Activated CD4-positive, alpha-beta T cell treated with anti-CD3 and anti-CD28 coated beads, Interleukin-2, amount 50 U/mL, for 24 hours (primary cell): ENCODE measurements at places on chromosomes 3 and 15.

DNA sequence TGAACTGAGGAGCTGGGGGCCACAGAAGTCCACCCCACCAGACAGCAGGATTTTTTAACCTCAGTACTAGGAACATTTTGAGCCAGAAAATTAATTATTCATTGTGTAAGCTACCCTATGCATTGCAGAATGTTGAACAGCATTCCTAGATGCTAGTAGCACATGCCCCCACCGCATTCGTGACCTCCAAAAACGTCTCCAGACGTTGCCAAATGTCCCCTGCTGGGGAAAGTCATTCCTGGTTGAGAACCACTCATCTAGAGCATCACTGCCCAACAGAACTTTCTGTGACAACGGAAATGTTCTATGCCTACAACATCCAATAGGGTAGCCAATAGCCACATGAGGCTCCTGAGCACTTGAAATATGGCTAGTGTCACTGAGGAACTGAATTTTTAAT lies 333.5 kb downstream of the FOXP1 start:
- DNase-seq = no peak

GRCh38 chr3:14438262-14438661 lies 35.9 kb downstream of the SLC6A6 start:
- DNase-seq = no peak

- no peak for DNase-seq
These were observed 2.0 kb downstream of the FAM3D start for GRCh38 chr3:58664611-58665010.

GRCh38 chr3:105862217-105862616 lies 6.6 kb downstream of the CBLB start:
- DNase-seq = no peak

- DNase-seq = no peak
These were observed 22.5 kb upstream of the OTOL1 start for GRCh38 chr3:161474139-161474538.

GRCh38 chr15:58543664-58544335 lies 112.0 kb downstream of the LIPC start:
- no peak for DNase-seq

- DNase-seq = no peak
These were observed 1004.6 kb upstream of the NR2F2 start for GRCh38 chr15:95325763-95326404.

DNA sequence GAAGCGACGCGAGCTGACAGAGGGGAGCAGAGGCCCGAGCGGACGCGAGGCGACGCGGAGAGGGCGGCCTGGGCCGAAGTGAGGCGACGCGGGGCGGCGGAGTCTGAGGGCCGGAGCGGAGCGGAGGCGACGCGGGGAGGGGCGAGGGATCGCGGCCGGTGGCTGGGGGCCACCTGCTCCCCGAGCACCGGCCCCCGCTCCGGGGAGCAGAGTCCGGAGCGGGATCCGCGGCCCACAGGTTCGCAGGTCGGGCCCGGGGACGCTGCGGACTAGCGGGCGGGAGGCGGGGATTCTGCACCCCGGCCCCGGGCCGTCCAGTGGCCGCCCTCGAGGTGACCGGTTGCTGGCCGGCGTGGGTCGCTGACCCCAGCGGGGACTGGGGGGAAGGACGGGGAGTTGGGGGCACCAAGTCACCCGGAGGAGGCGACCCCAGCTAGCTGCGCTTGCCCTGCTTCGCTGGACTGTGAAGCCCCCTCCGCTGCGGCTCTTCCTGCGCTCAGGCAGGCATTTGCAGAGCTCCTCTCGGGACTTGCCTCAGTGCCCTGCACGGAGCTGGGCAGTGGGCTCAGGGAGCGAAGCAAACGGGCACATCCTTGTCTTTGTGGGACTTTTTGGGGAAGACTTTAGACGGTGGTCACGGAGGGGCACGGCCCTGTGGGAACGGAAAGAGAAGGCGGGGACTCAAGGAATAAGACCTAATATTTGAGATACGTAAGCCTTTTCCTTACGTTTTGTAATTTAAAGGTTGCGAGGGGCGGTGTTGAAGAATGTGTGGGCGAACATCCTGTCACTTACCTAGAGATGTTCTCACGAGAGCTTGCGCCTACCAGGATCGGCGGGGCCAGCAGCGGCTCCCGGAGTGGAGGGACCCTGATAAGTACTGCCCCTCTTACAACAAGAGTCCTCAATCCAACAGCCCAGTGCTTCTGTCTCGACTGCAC lies 566 bp downstream of the HMCES start:
- DNase-seq = peak; percentile 28

- peak; percentile 65 for DNase-seq
These were observed 2.8 kb downstream of the HEMK1 start for GRCh38 chr3:50572158-50572557.

DNA sequence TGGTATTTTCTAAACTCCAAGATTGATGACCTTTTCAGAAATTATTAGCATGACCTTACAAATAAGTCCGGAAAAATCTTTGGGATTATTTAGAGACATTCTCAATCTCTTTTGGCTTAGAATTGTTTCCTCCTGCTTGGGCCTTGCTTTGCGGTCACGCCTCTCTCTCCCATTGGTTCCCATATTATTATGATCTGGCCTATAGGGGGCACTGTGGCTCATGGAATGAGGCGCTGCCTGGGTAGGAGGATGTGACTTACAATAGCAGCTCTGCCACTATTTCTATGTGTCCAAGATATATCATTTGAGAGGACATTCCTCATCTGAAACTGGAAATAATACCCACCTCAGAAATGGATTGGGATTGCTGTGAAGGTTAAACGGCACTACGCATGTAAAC lies 464.9 kb downstream of the MFSD1 start:
- DNase-seq = no peak

- no peak for DNase-seq
These were observed 63.6 kb upstream of the ARL8B start for GRCh38 chr3:5058471-5058951.

GRCh38 chr3:44104668-44105321 lies 136.9 kb upstream of the TOPAZ1 start:
- peak; percentile 51 for DNase-seq

DNA sequence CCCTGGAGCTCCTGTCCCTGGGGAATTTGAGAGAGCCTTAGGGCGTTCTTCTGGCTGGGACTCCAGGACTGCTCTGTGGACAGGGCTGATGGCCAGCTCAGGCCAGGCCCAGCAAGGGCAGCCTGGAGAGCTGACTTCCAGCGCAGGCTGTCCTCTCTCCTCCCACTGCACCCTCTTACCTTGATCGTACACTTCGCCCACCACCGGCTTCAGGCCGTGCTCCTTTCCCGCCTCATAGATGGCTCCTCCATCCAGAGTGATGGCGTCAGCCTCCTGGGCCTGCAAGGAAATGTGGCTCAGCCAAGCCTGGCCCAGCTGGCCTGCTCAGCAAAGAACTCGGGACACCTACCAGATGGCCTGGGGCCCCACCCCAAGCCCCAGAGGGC lies 3.1 kb downstream of the MELTF start:
- no peak for DNase-seq

- DNase-seq = no peak
These were observed 6.5 kb upstream of the ARL8B start for GRCh38 chr3:5115506-5116162.

- no peak for DNase-seq
These were observed 8.6 kb upstream of the MCF2L2 start for GRCh38 chr3:183437061-183437460.

GRCh38 chr3:49296781-49297411 lies 19.9 kb upstream of the C3orf62 start:
- no peak for DNase-seq

- no peak for DNase-seq
These were observed 27.7 kb upstream of the KBTBD12 start for GRCh38 chr3:127887321-127887720.

GRCh38 chr3:108662142-108662738 lies 72.7 kb downstream of the DZIP3 start:
- no peak for DNase-seq

DNA sequence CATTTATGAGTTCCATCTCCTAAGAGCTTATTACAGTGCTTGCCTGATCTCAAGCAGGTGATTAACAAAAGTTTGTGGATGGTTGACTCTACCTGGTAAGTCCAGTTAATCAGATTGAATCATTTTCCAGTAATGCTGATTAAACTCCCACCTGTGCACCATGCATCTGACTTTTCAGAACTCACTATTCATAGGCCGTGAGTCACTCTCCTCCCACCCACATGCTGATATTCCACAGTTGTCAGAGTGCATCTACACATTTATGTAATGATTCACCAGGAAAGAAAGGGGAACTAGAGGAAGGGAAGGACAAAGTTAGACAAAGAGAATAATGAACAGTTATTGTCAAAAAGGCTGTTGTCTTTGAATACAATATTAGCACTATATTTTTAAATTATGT lies 106.2 kb upstream of the UBE3A start:
- DNase-seq = no peak
